ENCODE measurements at places on chromosomes 7 and 10.

GRCh38 chr7:12221414-12221813, 10.3 kb downstream of the TMEM106B start:
- no peak for DNase-seq

DNA sequence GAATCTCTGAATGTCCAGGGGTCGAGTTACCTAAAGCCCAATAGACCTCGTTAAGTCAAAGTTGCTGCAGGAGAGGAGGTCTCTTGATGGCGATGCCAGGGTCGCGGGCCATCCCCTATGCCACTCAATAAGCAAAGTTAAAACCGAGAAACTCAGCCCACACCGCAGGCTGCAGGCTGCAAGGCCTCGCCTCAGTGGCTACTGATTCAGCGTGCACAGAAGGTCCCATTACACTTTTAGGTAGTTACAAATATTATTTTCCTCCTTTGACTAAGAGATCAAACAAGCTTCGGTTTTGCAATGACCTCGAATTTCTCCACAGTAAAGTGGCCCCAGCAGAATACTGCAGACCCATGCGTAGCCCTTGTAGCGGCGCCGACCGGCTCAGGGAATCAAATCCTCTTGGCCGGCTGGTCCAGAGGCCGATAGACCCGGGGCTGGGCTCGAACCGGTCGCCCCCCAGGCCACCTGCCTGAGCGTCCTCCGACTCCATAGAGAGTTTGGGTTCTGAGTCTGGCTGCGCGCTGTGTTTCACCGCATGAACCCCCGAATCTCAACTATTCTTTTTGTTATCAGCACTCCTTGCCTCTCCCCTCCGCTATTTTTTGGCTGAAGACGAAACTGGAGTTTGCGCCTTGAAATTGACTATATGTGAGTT, 2.3 kb downstream of the C1QL3 start:
- DNase-seq = no peak

GRCh38 chr10:28327491-28327880, 24.6 kb upstream of the MPP7 start:
- no peak for DNase-seq

- no peak for DNase-seq
Measured at GRCh38 chr7:84250452-84250851, 55.9 kb upstream of the SEMA3A start.

GRCh38 chr10:62059217-62059920, 157.9 kb downstream of the ARID5B start:
- DNase-seq = no peak

- no peak for DNase-seq
Measured at GRCh38 chr7:129851809-129852208, 101.0 kb downstream of the UBE2H start.

DNA sequence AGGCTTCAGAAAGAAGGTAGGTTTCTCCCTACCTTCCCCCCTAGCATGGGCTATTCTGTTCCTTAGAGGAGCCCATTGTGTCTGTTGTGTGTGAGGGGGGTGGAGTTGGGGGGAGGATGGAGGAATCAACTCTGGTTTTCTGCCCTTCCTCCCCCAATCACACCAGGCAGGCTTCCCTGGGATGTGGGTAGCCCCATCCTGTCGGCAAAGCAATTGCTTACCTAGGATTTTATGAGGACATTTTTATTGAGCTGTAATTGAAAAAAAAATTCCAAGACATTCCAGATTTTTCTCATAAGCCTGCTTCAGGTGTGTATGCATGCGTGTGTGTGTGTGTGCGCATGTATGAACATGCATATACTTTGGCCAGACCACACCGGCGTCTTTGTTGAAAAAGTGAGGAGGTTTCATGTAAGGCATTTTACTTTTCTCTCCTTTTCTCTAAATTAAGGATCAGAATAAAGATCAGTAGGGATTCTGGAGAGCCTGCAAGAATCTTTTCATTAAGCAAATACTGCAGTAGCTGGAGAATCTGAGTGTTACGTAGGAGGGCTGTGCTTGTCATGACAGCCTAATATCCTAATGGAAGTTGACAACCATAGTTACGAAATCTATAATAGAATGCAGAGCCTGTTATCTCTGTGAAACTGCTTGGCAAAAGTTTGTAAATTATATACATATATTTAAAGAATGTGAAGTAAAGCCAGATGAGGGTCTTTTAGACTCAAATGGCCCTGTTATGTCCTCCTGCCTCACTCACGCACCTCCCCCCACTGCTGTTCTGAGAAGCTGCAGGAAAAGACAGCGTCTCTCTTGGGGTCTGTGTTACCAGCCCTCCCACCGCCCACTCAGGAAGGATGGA, 27.3 kb upstream of the SAMD8 start:
- no peak for DNase-seq

DNA sequence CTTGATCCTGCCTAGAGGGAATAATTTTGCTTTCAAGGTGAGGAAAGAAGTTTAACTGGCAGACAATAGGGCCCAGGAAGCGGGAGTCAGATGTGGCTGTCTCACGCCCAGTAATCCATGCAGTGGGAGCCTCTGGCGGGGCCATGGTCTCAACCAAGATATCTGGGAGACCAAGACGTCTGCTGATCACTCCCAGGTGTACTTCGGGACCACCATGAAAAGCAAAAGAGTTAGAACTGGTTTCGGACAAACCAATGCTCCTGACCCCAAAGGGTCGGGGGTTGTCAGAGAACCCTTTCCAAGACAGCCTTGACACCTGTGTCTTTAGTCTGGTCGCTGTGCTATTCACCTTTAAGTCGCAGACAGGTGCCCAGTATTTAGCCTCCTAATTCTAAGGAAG, 256.9 kb upstream of the MBL2 start:
- DNase-seq = no peak

GRCh38 chr10:68167586-68168189, 58.4 kb downstream of the MYPN start:
- DNase-seq = no peak

GRCh38 chr7:103011650-103012049, 62.9 kb downstream of the FBXL13 start:
- no peak for DNase-seq

- DNase-seq = no peak
Measured at GRCh38 chr7:153550173-153550572, 502.0 kb upstream of the DPP6 start.

GRCh38 chr7:36746347-36746746, 22.1 kb upstream of the AOAH start:
- no peak for DNase-seq

- DNase-seq = no peak
Measured at GRCh38 chr10:6141296-6142151, 52.7 kb downstream of the RBM17 start.

DNA sequence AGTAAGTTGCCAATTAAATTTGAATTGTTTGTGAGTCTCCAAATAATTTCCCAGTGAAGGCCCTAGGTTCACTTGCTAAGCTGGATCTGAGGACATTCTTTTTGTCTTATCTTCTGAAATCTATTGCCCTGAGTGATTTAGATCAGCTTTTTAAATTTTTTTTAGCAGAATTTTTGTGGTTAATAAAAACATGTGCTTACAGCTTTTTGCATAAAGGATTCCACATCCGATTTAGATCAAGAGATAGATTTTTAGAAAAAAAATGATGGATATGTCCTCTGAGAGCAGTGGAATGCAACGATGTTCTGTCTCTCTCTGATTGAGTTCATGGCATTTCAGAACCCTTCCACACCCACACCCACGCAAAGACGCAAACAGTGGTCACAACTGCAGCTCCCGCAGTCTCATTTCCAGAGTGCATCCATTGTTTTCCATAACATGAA, 358.8 kb downstream of the SUGCT start:
- DNase-seq = no peak

GRCh38 chr7:142798451-142799436, 28.0 kb downstream of the PRSS2 start:
- DNase-seq = no peak

DNA sequence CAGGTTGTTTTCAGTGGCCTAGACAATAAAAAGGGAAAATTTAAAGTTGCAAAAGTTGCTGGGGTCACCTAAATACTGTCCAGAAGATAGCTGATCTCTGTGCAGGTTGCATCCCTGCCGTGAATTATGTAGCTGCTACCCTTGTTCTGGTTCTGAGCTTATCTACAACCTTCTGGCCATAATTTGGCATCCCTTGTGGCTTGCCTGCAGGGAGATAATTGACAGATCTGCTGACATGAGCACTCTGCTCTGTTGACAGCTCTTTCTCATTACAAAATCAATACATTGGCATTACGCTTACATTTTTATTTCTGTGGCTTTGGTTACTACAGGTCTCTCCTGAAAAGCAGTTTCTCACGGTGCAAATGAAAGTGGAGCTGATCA, 29.3 kb upstream of the HECTD2 start:
- DNase-seq = no peak

DNA sequence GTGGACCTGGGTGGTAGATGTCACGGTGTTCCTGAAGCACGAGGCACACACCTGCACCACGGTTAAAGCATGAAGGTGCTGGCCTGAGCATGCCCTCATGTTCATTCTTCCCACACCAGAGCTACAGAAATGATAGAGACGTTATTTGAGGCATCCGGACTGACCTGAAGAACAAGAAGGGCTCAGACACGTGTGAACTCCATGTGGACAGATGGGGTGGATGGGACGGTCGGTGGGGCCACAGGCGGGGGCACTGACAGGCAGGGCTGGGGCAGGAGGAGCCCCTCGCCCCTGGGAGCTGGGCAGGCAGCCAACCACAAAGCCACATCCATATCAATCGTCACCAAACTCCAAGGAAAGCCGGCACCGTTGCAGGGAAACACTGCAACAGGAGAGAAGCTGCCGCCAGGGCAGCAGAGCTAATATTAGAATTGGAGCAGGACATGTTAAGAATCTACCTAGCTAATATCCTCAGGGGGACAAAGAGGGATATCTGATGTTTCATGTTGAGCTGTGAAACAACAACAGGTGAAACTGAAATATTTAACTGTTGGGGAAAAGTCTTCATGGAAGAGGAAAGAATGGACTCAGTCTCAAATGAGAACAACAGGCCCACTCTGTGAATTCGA, 37.8 kb upstream of the DIP2C start:
- DNase-seq = no peak

DNA sequence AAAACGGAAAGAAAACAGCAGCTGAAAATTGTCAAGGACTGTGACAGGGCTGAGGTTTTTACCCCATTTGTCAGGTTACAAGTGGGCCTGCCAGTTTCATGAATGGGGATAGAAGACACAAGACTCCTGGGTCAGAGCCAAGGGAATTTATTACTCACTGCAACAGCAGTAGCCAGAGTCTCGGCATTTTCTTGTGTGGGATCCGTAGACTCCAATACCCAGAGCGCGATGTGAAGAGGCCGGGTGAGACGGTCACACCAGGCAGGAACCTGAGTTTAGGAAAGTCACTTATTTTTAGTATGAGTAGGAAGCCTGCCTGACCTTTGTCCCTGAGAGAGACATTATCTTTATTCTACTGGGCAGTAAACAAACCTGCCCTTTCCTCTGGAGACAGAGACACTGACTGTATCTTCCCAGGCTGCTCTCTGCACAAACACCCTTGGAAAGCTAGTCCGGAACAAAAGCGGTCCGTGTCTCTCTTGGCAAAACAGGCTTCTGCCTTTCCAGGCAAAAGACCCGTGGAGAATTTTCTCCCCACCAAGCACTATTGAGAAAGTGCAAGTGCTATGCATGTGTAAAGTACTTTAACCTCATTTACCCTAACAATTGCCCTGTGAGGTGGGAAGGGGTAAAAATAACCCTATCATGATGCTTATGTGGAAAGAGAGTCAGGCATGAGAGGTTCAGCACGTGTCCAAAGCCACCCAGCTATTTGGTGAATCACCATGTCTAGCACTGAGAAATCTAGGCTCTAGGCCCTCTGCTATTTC, 58.4 kb downstream of the JCAD start:
- no peak for DNase-seq

DNA sequence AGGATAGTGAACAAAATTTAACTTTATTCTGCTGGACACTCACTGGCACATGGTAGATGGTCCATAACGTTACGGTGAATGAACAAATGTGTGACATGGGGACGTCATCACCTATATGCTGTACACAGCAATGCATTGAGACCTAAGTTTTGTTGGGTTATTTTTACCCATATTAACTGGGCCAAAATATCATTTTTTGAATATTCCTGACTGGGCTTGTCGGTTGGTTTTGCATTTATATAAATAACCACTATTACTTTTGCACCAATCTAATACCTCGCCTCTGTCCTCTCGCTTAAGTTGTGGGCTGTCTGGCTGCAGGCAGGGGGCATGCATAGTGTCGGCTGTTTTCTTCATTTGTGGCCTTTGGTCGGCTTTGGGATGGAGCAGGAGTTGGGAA, 161.7 kb downstream of the USP6NL start:
- no peak for DNase-seq

GRCh38 chr7:76386691-76387260, 22.7 kb downstream of the SSC4D start:
- no peak for DNase-seq

GRCh38 chr7:133650487-133651300, 397.8 kb downstream of the EXOC4 start:
- no peak for DNase-seq

GRCh38 chr10:4658777-4659176, 167.2 kb upstream of the AKR1E2 start:
- DNase-seq = no peak

GRCh38 chr7:50304129-50304910, at the start of gene IKZF1:
Gene IKZF1, plus strand, starts transcription at chr7:50304716. Its CDS starts 14,346 bp downstream, at chr7:50319062.
- DNase-seq = no peak
